ENCODE measurements at places on chromosomes 4 and X.
A peak's percentile ranks its signal among the peaks of the same experiment; 100 is the strongest.

DNA sequence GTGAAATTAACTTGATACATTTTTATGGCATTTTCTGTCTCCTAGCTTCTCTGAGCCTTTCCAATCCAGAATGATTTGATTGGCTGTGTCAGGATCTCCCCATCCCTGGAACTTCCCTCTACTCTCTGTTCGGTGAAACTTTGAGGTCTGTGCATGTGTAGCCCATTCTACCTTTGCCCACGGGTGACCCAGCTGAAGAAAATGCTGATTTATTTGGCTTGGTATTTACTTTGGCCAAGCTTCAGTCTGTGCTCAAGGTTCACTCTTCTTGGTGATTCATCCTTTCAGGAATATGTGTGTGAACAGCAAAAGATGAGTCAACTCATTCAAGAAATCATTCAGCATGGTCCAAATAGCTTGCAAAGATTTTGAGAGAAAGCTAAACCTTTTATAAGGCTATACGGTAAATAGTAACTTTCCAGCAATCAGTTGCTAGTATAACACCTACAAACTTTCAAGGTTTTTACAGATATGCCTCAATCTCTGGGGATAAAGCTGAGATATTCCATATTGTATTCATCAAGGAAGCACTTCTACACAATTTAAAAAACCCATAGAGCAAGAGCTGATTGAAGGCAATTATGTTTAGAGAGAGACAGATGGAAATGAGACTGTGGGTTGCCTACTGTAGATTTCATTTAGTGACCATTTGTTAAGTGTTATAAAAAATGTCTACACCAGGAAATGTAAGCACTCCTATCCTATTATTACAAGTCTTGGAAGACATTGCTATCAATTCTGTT lies 233.9 kb upstream of the CXXC4 start:
- peak; percentile 64 for ATAC-seq

DNA sequence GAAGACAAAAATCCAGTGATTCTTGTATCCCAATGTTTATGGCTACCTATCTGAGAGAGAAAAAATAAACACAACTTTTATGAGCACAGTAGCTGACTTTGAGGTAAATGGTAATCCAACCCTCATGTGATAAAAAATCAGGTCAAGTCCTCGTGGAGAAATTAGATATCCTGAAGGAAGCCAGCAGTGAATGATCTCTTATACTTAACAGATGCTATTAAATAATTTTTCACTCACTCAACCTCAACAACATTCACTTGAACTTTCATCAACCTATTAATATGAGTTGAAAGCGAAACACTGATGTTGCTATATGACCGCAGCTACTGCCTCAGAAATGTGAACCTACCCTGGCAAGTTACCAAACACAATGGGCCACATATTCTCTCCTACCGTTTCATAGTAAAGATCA lies 105.4 kb downstream of the GPC3 start:
- no peak for ATAC-seq

DNA sequence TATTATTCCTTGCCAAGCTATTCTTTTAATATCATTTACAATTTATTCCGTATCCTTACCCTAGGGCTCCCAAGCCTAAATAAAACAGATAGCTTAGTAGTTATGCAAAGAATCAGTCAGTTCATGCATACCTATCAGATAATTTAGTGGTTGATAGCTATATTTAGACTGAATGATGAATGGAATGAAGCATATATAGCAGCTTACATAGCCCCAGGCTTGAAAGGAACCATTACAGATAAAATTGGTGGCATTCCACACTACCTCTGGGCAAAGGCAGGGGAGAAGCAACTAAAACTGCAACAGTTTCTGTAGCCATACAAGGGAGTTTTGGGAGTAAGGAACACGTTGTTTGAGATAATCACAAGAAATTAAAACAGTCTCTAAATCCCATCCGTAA lies 2.7 kb downstream of the ACE2 start:
- ATAC-seq, result no peak

- no peak for ATAC-seq
Observed at GRCh38 chrX:9388450-9388849, 76.4 kb upstream of the TBL1X start.

DNA sequence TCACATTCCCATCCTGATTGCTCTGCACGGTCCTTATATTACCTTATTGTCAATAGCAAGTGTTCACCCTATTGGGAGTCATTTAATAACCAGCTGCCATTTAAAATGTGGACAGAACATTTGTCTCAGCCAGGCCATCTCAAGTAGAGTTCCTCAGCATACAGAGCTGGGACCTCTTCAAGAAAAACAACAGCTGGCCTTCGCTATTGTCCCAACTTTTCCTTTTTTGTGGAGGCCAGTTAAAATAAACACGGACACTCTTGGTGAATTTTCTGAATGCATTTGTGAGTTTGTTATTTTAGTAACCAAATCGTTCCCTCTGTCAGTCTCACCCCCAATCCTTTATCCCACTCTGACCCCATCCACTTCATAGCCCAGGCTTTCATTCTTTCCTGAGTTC lies 395.3 kb upstream of the PITX2 start:
- no peak for ATAC-seq

DNA sequence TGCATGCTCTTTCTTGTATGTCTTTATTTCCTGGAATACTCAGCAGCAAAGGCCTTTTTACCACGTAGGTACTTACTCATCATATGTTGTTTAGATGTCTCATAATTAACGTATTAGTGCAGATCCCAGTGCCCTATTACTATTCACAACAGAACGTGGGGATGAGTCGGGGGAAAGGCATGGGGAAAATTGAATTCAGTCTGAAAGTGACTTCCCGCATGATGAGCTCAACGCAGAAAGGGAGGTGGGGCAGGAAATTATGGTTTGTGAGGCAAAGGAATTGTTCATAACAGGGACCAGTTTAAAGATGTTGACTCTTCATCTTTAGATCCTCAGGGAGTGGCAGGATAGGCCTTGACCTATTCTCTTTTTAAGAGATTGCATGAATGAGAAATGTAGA lies 2.0 kb upstream of the TMPRSS11D start:
- ATAC-seq, result peak; percentile 64

DNA sequence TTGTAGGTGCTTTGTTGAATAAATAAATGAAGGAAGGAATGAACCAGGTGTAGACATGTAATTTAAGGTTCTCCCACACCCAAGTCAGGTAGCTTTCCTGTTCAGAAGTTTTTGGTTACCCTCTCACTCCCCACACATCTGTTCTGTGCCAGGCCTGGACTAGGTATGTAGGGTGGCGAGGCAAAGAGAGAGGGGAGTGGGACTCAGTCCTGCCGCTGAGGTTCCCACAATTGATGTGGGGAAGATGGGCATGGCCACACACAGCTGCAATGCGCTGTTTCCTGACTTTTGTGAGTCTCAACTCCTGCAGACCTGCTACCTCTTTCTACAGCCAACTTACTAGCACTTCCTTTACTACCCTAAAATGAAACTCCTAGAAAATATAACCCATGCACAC lies 88.9 kb downstream of the RTL5 start:
- ATAC-seq, result no peak

Measured in motor neuron (in vitro differentiated cells).